Effector CD4-positive, alpha-beta T cell (primary cell): ENCODE measurements at places on chromosomes 5 and 9.

- no peak for DNase-seq
Observed at GRCh38 chr9:84791643-84792042, 122.1 kb downstream of the NTRK2 start.

GRCh38 chr5:87499478-87500410 lies 87.0 kb upstream of the CCNH start:
- no peak for DNase-seq

- DNase-seq = no peak
Observed at GRCh38 chr5:1435369-1435768, 9.9 kb downstream of the SLC6A3 start.

DNA sequence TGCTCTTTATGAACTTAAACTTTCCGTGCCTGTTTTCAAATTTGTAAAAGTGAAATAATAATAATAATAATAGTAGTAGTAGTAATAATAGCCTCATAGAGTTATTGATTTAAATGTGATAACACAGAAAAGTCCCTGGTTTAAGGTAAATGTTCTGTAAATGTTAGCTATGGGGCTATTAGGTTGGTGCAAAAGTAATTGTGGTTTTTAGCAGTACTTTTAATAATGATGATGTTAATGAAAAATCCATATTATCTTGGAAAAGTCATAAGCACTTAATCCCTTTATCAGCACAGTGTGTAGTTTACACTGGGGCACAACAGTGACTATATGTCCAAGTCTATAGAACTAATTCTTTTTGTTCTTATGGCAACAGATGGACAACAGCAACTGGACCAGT lies at the start of gene OR1Q1:
Gene OR1Q1, plus strand, starts transcription at position 377 of the 400 bp plus-strand sequence. Its CDS starts 0 bp downstream, at position 377.
- DNase-seq = no peak

DNA sequence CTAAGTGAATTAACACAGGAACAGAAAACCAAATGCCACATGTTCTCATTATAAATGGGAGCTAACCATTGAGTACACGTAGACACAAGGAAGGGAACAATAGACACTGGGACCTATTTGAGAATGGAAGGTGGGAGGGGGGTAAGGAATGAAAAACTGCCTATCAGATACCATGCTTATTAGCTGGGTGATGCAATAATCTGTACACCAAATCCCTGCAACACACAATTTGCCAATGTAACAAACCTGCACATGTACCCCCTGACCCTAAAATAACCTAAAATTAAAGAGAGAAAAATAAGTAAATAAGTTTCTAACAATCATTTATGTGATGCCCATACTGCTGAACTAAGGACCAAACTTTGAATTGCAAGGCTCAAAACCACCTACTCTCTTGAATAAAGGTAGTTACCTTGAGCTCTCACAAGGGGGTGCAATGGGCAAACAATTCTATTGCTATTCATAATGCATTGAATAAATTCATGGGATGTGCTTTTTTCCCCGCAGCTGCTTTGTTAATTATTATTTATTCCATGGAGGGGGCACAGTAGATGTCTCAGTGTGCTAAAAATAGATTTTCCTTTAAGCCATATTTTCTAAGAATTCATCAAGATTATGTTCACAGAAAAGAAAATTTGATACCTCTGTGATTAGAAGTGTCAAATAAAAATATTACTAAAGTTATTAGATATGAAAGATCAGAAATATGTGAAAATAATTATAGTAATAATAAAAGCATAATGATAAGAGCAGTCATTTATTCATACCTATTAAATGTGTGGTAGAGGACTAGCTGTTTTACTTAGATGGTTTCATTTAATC lies 76.2 kb upstream of the PTPN3 start:
- no peak for DNase-seq

GRCh38 chr5:75536694-75537360 lies 25.1 kb downstream of the POLK start:
- no peak for DNase-seq

GRCh38 chr5:80225934-80226326 lies 29.9 kb downstream of the SERINC5 start:
- DNase-seq = no peak

- no peak for DNase-seq
Observed at GRCh38 chr5:159929176-159929575, 12.9 kb downstream of the ADRA1B start.

DNA sequence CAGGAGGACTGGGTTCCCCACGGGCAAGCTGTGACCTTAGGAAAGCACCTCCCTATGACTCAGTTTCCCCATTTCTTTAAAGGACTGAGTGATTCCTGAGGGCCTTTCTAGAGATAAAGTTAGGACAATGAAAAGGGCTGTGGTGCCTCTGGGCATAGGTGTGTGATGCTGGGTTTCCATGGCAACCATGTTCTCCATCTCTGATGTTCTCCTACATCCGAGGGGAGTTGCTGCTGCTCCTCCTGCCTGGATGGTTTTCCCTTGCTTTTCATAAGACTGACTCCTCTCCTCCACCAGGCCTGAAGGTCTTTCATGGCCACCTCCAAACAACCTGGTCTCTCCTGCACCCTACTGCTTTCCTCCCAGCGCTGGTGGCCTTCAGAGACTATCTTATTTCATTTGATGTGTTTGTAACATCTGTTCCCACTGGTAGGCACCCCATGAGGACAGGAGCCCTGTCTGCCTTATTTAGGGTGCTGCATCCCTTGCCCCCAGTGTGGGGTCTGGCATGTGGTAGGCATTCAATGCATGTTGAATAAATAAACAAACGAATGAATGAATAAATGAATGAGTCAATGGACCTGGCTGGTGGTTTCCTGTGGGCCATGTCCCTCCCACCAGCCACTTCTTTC lies 112.2 kb upstream of the HAND1 start:
- DNase-seq = no peak

DNA sequence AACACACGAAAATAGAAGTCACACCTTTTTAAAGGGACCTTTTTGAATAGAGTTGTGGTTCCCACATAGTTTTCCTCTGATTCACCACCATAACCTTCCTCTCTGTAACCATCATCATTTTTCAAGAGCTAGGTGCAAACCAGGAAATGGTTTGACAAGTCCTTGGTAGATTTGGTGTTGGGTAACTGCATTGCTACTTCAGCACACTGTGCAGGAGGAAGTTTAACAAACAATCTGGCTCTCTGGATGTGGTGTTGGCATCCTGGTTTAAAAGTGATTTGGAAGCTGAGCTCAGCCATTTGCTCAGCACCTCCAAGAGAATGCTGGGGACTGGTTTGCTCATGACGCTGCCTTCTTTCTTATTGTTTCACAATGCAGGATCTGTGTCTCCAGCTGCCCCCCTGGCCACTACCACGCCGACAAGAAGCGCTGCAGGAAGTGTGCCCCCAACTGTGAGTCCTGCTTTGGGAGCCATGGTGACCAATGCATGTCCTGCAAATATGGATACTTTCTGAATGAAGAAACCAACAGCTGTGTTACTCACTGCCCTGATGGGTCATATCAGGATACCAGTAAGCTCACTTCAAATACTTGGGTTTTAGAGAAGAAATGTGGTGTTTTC lies 213.1 kb downstream of the RFK start:
- no peak for DNase-seq

DNA sequence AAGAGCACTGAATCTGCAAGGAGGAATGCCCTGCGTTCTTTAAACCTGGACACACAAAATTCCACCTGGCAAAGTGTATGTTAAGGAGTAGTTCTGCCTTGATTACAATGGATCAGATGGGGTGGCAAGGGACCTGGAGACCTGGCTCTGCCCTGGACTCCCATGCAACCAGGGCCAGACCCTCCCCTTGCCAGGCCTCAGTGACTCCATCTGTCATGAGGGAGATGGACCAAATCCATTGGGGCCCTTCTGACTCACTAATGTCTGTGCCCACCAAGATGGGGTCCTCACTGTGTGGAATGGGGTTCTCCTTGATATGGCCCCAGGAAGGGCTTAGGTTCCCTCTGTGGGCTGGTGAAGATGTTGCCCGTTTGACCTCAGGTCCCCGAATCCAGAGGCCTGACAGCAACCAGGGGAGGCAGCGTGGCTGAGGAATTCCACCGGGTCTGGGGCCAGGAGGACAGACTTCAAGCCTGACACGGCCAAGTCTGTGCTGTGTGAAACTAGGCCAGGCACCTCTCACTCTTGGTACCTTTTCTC lies 100.3 kb downstream of the PAX5 start:
- DNase-seq = no peak

DNA sequence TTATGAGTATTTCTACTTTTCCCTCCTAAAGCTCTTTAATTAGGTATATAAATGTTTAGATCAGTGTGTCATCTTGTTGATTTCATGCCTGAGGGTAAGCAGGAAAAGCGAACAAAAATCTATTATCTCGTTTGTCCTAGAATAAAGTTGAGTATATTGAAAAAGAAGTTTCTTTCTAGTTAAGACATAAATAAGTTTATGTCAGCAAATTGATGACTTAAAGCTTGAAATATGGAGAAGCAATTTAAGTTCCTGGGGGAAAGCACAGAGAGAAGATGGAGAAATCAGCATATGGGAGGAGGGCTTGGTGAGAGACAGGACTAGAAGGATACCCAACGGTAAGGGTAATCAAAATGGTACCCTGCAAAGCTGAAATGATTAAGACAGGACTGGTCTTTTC lies 813.4 kb downstream of the MTRR start:
- no peak for DNase-seq

GRCh38 chr5:136031711-136032110 lies 2.9 kb downstream of the TGFBI start:
- DNase-seq = no peak

DNA sequence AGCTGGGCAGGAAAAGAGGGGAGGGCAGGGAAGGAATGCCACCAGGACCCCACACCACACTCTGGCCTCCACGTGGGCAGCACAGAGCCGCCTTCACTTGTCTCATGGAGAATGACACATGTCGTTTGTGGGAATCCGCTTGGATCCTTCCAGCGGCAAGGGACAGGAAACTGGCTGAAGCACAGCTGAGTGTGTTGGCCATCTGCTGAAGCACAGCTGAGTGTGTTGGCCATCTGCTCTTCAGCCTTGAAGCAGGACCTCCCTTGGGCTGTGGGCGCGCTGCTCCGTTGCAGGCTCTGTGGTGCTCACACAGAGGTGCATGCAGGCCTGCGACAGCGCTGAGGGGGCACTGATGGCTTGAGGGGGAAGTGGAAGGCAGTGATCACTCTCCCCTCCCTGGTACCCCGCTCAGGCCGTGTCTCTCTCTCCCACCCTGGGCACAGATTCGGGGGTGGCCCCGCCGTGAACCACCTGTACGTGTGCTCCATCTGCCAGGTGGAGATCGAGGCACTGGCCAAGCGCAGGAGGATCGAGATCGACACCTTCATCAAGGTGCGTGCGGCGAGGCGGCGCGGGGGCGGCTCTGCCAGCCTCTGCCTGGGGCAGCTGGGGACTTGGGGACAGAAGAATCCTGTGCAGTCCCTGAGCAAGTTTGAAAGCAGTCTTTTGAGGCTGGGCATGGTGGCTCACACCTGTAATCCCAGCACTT lies 40.6 kb downstream of the USP20 start:
- DNase-seq = no peak

DNA sequence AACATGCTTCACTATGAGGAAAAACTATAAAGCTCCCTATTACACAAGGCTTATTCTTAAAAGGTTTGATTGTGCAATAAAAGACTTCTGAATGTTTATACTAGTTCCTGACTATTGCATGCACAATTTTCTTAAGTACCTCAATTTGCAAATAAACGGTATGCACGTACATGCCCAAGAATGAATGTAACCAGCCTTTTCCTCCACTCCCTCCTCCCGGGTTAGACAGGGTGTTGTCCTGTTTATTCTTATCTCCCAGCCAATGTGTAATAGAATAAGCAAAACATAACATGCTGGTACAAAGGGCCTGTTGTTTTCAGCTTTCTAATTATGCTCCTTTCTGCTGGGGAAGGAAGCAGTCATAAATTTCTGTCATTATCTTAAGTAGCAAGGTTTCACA lies 79.1 kb downstream of the AOPEP start:
- no peak for DNase-seq

- no peak for DNase-seq
Observed at GRCh38 chr5:131430794-131431193, 166.9 kb downstream of the CDC42SE2 start.

- DNase-seq = no peak
Observed at GRCh38 chr9:76044266-76044819, 153.9 kb downstream of the PCSK5 start.

DNA sequence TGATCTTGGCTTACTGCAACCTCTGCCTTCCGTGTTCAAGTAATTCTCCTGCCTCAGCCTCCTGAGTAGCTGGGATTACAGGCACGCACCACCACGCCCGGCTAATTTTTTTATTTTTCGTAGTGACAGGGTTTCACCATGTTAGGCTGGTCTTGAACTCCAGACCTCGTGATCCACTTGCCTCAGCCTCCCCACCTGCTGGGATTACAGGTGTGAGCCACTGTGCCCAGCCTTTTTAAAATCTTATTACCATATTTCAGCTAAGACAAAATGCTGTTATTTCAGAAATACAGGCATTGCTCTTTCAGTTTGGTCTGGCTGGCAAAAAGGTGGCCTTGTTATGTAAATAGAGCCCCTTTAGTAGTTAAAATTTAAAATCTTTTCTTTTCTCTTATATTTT lies 46.9 kb upstream of the GLDC start:
- no peak for DNase-seq

DNA sequence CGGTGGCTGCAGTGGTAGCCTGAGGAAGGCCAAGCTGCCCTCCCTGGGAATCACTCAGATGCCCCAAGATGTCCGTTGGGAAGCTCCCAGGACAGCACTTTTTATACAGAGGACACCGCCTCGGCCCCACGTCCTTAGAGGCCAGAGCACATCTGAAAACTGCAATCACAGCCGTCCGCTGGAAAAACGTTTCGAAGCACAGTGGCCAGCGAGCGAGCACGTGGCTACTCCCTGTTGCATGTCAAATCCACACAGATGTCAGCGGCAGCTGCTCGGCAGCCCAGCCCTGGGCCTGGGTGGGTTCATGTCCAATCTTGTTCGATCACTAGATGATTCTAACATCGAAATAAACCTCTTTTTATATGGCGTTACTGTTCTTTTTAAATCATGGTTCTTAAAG lies 8.9 kb downstream of the PPP1R26 start:
- no peak for DNase-seq

DNA sequence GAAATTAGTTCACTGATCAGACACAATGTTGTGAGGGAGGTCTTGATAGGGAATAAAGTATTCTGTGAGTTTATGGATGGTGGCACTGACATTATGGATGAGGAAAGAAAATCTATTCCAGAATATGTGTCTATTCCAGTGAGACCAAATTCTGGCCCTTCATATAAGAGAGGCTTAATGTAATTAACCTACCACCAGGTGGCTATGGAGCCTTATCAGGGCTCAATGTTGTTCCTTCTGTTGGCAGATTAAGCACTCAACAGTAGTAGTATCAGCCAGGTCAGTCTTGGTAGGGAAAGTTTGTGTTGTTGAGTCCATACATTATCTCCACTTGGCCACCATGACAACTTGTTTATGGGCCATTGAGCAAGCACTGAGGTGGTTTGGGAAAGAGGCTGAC lies 41.7 kb upstream of the BARX1 start:
- DNase-seq = no peak
